ENCODE measurements at places on chromosomes 4 and X.

DNA sequence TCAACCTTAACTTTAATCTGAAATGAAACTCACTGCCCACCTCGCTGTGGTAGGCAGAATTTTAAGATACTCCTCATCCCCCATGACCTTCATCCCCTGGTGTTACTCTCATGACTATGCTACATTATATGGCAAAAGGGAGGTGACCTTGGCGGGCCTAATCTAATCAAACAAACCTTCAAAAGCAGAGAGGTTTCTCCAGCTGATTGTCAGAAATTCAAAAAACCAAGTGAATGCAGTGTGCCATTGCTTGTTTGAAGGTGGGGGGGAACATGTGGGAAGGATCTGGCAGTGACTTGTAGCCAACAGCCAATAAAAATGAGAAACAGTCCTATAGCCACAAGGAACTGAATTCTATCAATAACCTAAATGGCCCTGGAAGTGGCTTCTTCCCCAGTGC is 48.5 kb downstream of the KLHL8 start:
- H3K4me3 ChIP-seq: no peak overlapping the region
- H3K27ac ChIP-seq: no peak overlapping the region
- no peaks in the 10 kb centered on the region for H3K4me1 ChIP-seq
- no peaks in the 10 kb centered on the region for H3K27me3 ChIP-seq

GRCh38 chr4:14452001-14452400 is 550.3 kb upstream of the CPEB2 start:
- H3K4me1 ChIP-seq: no peaks in the 10 kb centered on the region
- DNase-seq: peak; percentile 26
- H3K36me3 ChIP-seq: no peaks in the 10 kb centered on the region
- H3K4me3 ChIP-seq: no peak overlapping the region
- no peaks in the 10 kb centered on the region for H3K27me3 ChIP-seq
- no peak overlapping the region for H3K27ac ChIP-seq

DNA sequence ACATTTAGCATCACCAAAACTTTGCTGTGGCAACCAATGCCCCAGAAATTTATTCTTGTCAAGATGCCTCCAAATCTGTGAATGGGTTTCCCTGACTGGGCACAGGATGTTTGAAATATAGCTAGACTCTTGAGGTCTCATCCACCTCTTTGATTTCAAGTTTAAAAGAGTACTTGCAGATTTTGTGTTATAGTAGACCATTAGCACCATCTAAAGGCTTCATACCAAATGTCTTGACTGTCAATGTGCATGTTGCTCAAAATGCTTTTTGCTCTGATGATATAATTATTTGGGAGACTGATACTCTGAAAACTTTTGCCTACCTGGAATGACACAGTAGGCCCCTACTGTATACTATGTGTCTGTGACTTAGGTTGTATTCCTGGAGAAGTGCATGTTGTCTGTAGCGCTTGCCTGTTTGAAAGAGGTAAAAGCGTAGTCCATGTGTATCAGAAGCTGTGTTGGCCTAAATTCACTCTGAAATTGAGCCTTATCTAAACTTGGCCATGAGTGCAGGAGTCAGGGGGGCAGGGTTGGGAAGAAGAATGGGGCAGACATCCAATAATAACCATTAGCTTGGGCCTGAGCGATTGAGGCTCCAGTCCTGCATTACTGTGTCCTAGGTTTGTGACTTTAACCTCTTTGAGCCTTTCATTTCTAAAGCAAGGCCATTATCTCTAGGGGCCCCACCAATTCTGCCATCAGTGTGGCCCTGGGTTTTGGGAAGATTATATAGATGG is 33.8 kb downstream of the NDP start:
- H3K4me3 ChIP-seq: no peak overlapping the region
- H3K36me3 ChIP-seq: no peaks in the 10 kb centered on the region
- H3K27ac ChIP-seq: no peak overlapping the region
- H3K4me1 ChIP-seq: no peaks in the 10 kb centered on the region
- no peak for DNase-seq
- H3K27me3 ChIP-seq: no peaks in the 10 kb centered on the region

DNA sequence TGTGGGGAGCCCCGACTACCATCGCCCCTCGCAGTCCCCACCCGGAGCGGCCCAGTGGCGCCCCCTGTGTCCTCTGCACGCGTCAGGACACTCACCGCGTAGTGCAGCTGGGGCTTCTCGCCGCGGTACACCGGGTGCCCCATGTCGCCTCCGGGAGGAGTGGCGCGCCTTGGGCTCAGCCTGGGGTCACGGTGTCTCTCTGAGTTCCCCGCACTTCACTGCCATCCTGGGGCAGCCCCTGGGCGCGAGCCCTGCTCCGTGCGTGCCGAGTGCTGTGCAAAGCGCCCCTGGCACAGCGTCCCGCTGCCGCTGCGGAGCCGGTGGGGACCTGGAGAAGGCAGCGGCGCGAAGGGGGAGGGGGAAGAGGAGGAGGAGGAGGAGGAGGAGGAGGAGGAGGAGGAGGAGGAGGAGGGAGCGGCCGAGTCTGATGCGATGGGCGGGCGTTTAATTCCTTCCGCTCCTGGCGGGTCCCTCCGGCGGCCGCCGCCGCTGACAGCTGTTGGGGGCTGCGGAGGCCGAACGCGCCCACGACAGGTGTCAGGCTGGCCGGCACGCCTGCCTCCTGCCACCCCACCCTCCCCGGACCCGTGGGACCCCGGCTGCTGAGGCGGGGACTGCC is 134.3 kb downstream of the AMELX start:
- H3K36me3 ChIP-seq: no peaks in the 10 kb centered on the region
- no peak overlapping the region for H3K27ac ChIP-seq
- no peak overlapping the region for H3K4me3 ChIP-seq
- DNase-seq: peak; percentile 22
- no peaks in the 10 kb centered on the region for H3K4me1 ChIP-seq
- H3K27me3 ChIP-seq: no peaks in the 10 kb centered on the region

DNA sequence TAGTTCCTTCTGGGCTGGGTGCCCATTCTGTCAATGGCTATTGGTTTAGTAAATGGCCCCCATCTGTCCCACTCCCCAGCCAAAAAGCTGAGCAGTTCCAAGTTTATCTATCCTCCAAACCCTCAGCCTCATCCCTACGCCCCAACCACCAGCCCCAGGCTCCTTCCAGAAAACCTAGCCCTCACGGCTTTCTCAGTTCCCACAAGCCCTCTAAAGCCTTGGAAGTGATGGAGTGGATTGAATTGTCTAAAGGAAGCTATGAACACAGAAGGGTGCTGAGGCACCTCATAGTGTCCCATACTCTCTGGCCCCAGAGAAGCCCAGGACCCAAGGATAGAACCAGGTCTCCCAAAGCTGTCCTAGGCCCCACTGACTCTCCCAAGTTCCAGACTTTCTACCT is 75.6 kb upstream of the EFNB1 start:
- H3K36me3 ChIP-seq: no peaks in the 10 kb centered on the region
- no peaks in the 10 kb centered on the region for H3K27me3 ChIP-seq
- H3K27ac ChIP-seq: no peak overlapping the region
- no peaks in the 10 kb centered on the region for H3K4me1 ChIP-seq
- no peak for DNase-seq
- H3K4me3 ChIP-seq: no peak overlapping the region

- DNase-seq: no peak
- no peaks in the 10 kb centered on the region for H3K4me1 ChIP-seq
- no peaks in the 10 kb centered on the region for H3K36me3 ChIP-seq
- no peak within 1 kb of the TSS for H3K4me3 ChIP-seq
- no peaks in the 10 kb centered on the region for H3K27me3 ChIP-seq
- no peak within 1 kb of the TSS for H3K27ac ChIP-seq
Observed at GRCh38 chr4:165053645-165054044, at the start of gene TRIM75. Gene TRIM75, plus strand, starts transcription at chr4:165053866. Its CDS starts 5,282 bp downstream, at chr4:165059148.

DNA sequence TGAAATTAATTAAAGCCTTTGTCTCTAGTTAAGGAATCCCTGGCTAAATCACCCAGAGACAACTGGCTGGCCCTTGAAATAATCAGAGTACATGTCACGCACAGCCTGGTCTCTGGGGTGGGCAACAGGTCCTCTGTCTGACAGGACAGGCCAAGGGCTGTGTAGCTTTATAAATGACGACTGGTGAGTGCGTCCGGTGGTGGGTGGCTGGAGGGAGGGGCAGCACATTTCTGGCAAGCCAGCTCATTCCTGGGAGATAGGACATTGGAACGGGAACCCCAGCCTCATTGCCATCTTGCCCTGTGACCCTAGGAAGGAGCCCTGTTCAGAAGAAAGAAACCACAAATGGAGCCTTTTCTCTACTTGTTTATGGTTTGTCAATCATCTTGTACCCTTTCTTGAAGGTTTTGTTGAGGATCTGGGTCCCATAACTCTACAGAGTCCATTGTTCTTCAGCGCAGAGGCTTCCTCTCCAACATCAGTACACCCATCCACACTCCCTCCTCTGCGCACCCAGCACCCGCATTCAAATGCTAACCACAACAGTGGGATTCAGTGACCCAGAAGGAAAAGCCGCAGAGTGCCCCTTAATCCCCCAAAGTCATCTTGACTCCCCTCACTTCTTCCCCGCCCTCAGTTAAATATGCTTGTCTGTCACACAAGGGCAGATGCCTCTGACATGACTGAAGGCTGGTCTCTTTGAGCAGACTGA is 368.1 kb downstream of the UNC5C start:
- peaks cover 4% of the 10 kb centered on the region for H3K4me1 ChIP-seq
- H3K27ac ChIP-seq: no peak overlapping the region
- no peak for DNase-seq
- no peaks in the 10 kb centered on the region for H3K36me3 ChIP-seq
- no peak overlapping the region for H3K4me3 ChIP-seq

- no peaks in the 10 kb centered on the region for H3K4me1 ChIP-seq
- no peak overlapping the region for H3K4me3 ChIP-seq
- peaks cover 6% of the 10 kb centered on the region for H3K36me3 ChIP-seq
- no peak overlapping the region for H3K27ac ChIP-seq
Observed at GRCh38 chr4:1928356-1929239, 57.4 kb downstream of the NSD2 start.

DNA sequence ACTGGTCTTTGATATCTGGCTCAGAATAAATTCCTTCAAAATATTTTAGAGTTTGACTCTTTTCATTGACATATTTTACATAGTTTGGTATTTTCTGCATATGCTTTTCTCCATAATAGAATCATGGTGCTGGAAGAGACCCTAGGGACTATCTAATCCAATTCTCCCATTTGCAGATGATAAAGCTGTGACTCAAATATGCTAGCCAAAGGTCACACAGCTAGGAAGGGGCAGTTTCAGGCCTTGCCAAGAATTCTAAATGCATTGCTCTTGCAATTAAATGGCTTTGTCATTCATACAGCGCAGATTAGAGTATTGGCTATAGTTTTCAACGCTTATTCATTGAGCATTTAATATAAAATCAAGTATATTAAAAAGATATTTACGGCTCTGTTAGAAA is 374.1 kb upstream of the RASGEF1B start:
- H3K27ac ChIP-seq: peak overlapping the region; percentile 16
- no peak overlapping the region for H3K4me3 ChIP-seq
- H3K4me1 ChIP-seq: peaks cover 3% of the 10 kb centered on the region
- no peaks in the 10 kb centered on the region for H3K36me3 ChIP-seq
- peak; percentile 73 for DNase-seq
- no peaks in the 10 kb centered on the region for H3K27me3 ChIP-seq

DNA sequence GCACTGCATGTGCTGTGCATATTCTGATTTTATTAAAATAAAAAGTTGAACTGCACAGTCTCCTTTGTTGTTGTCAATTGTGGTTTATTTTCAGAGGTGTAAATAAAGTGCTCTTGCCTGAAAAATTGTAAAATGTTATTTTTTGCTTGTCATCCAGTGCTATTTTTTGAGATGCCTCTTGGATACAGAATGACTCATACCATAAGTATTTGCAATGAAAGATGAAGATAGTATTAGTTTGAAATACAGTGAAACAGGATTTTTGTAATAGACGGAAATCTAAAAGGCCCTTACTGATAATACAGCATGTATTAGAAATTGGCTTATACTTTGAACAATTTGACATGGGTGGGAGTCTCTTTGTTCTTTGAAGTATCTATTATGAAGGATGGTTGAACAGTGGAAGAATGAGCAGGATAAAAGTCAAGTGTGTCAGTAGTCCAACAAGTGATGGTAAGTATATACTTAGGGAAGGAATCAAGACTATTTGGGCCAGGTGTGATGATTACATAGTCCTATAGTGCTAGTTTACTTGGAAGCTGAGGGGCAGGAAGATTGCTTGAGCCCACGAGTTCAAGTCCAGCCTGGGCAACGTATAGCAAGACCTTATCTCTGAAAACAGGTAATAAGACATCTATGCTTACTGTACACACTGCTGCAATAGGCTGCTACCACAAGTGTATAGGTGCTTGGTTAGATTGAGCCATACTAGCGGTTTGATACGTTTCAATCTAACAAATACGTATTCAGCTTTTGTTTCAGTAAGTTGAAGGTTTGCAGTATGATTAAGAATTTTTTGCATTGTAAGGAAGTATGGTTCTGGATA is 16.4 kb downstream of the DDX3X start:
- H3K27ac ChIP-seq: no peak overlapping the region
- peaks cover 5% of the 10 kb centered on the region for H3K36me3 ChIP-seq
- no peak overlapping the region for H3K4me3 ChIP-seq
- no peaks in the 10 kb centered on the region for H3K27me3 ChIP-seq

DNA sequence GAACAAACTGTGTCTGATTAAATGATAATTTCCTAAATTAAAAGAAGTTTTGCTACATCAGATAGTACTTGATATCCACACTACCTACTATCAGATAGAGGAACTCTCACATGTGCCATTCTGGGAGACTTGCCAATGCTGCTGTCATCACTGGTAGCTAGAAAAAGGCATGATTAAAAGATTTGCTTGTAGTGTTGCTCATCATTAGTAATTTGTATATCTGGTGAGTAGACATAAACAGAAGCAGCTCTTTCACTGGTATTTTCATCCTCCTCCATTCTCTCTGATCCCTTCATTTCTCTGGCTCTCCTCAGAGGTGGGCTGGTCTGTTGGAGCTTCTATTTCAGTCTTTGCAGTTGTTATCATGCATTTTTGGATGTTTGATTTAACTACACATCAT is 56.0 kb downstream of the SPRY1 start:
- no peak overlapping the region for H3K4me3 ChIP-seq
- H3K27me3 ChIP-seq: no peaks in the 10 kb centered on the region
- H3K27ac ChIP-seq: no peak overlapping the region
- DNase-seq: no peak

DNA sequence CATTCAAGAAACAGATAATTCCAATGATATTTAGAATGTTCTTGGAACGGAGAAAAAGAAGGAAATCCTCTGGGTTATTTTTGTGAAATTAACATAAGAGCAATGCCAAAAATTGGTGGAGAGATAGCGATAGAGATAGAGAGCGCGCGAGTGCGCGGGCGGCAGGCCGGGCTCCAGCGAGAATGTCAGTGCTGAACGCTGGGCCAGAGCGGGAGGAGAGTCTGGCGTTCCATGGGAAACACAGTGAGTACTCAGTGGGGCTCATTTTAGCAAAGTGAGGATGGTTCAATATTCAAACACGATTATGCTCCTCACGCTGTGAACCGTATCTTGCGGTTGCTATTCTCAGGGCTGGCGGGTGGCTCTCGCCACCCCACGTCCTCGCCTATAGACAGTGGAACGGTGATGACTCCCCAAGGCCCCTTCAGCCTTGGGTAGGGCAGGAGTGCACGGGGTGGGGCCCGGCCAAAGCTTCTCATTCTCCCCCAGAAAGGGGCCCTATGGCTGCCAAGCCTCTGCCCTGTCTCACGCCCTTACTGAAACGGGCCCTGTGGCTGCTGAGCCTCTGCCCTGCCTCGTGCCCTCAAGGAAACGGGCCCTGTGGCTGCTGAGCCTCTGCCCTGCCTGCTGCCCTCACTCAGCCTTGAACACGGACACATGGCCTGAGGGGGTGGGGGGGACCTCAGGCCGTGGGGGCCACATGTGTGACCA is 16.9 kb downstream of the CPLX1 start:
- H3K4me3 ChIP-seq: no peak overlapping the region
- no peak for DNase-seq
- H3K4me1 ChIP-seq: no peaks in the 10 kb centered on the region
- H3K36me3 ChIP-seq: no peaks in the 10 kb centered on the region
- peaks cover 3% of the 10 kb centered on the region for H3K27me3 ChIP-seq
- no peak overlapping the region for H3K27ac ChIP-seq

GRCh38 chr4:13399257-13399656 is 84.9 kb downstream of the RAB28 start:
- H3K27ac ChIP-seq: no peak overlapping the region
- H3K36me3 ChIP-seq: no peaks in the 10 kb centered on the region
- H3K4me1 ChIP-seq: no peaks in the 10 kb centered on the region
- no peak for DNase-seq
- H3K27me3 ChIP-seq: no peaks in the 10 kb centered on the region
